Activated T-cell treated with anti-CD3 and anti-CD28 coated beads, Interleukin-2, amount 50 U/mL, for 48 hours (primary cell): ENCODE measurements at places on chromosomes 7 and 10.

GRCh38 chr7:39923091-39923490, 27.0 kb upstream of the CDK13 start:
- no peak for DNase-seq

GRCh38 chr10:79472951-79473350, 27.5 kb upstream of the ZCCHC24 start:
- no peak for DNase-seq

- DNase-seq, result no peak
Measured at GRCh38 chr10:63666836-63667383, 145.7 kb downstream of the REEP3 start.

DNA sequence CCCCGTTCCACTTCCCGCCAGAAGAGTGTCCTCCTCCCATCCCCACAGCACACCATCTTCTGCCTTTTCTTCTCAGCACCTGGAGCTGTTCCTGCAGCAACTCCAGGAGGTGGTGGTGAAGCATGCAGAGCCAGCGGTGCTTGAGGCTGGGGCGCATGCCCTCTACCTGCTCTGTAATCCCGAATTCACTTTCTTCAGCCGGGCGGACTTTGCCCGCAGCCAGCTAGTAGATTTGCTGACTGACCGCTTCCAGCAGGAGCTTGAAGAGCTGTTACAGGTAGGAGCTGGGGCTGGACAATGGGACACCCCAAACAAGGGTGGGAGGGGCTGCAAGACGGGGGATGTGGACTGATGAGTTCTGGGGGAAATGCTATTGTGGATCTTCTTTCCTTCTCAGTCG, 19.1 kb upstream of the PVRIG start:
- DNase-seq, result no peak

- no peak for DNase-seq
Measured at GRCh38 chr10:58486821-58487220, 25.9 kb upstream of the BICC1 start.

GRCh38 chr10:129744134-129745111, 219.7 kb downstream of the EBF3 start:
- DNase-seq, result no peak

DNA sequence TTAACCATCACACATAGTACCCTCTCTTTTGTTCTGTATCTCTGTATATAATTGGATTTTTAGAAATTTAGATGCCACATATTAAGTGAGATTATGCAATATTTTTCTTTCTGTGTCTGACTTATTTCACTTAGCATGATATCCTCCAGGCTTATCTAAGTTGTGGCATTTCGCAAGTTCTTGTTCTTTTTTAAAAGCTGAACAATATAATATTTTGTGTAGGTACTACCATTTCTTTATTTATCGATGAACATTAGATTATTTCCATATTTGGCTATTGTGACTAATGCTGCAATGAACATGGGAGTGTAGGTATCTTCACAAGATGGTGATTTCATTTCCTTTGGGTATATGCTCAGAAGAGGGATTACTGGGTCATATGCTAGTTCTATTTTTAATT, 295.0 kb downstream of the SUGCT start:
- no peak for DNase-seq

GRCh38 chr7:135467207-135467711, 42.6 kb downstream of the CNOT4 start:
- DNase-seq, result no peak

DNA sequence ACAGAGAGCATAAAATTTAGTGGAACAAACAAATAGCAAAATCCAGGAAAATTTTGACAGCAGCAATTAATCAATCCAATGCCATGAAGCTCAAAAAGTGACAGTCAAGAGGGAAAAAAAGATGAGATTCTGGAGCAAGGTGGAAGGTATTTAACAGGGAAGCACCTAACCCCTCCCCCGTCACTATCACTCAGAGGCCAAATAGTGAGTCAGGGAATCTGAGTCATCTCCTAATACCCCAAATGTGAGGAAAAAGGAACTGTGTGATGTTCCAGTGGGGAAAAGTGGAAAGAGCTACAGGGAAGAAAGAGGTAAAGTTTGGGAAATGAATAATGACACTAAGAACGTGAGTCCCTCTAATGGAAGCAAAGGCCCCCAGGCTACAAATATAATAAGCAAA, 113.2 kb upstream of the PHF14 start:
- DNase-seq, result no peak

GRCh38 chr7:78465894-78466293, 667.3 kb downstream of the PHTF2 start:
- DNase-seq, result no peak

- DNase-seq, result no peak
Measured at GRCh38 chr7:77680266-77680665, 16.0 kb upstream of the RSBN1L start.

- no peak for DNase-seq
Measured at GRCh38 chr10:21159669-21160068, 262.6 kb upstream of the NEBL start.

DNA sequence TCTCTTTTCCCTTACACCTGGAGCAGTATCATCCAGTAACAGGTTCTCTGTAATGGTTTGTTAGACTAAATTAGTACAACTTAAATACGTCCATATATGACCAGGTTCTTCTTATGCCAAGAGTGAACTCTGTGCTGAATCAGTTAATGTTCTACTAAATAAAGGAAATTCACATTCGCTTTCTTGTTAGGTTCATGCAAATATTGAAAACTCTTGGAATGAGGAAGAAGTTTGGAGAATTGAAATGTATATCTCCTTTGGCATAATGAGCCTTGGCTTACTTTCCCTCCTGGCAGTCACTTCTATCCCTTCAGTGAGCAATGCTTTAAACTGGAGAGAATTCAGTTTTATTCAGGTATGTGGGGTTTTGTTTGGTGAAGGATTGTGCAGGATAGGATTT, 15.3 kb upstream of the CFAP69 start:
- no peak for DNase-seq

DNA sequence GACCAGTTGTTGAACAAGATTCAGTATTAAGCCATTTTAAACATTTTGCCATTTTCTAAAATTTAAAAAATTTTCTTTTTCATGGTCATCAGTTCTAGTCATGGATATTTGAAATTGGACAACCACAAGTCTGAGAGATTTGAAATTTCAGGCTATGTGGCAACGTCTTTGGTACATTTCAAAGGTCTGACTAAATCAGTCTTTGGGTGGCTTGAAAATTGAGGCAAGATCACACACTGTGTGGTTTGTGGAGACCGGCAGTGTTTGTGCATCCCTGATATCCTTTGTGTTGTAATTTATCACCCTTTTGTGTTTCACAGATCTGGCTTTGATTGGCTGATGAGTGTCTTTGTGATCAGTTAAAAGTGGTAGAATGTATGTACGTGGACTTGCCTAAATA, 35.7 kb downstream of the CCAR1 start:
- DNase-seq, result no peak

GRCh38 chr7:48154792-48155413, 16.4 kb upstream of the ABCA13 start:
- peak; percentile 38 for DNase-seq

GRCh38 chr10:61971003-61971325, 69.5 kb downstream of the ARID5B start:
- no peak for DNase-seq

DNA sequence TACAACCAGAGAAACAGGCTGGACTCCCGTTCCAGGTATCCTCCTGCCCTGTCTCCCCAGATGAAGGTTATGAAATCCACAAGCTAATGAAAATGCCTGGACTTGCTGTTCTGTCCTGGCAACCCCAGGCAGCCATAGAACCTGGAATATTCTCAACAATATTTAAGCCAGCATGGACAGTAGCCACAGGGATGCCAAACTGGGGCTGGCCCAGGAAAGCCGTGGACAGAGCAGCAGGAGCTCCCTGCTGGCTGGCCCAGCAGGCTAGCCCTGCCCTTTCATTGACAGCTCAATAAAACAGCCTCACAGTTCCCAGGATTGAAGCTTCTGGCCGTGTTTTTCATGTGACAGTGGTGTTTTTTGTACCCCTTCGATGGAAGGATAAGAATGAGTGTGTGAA, 230.6 kb downstream of the BMPER start:
- no peak for DNase-seq

DNA sequence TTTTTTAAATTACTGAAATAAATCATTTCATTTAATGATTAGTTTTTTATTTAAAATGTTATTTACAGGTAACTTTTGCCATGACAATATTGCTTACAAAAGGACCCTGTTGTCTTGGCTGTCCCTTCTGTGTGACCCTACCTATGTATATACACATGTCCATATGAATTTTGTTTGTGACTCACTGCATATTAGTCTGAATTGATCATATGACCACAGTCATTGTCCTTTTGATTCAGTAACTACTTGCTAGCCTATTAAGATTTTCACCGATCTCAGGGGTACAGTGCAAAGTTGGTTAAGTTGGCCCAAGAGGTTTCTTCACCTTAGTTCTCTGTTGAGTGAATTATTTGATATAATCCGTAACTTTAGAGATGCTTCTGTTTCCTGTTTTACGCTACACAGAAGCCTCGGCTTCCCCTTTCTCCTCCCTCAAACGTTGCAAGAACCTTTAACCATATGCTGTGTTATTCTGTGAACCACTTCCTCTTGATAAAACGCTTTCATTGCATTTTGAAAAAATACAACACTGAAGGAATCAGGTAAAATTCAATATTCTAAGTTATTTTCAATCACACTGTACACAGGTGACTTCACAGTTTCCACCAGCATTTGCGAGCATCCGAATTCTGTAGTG, 43.9 kb downstream of the APBB1IP start:
- no peak for DNase-seq

GRCh38 chr10:72308320-72308987, 34.7 kb downstream of the DDIT4 start:
- DNase-seq, result peak; percentile 60

DNA sequence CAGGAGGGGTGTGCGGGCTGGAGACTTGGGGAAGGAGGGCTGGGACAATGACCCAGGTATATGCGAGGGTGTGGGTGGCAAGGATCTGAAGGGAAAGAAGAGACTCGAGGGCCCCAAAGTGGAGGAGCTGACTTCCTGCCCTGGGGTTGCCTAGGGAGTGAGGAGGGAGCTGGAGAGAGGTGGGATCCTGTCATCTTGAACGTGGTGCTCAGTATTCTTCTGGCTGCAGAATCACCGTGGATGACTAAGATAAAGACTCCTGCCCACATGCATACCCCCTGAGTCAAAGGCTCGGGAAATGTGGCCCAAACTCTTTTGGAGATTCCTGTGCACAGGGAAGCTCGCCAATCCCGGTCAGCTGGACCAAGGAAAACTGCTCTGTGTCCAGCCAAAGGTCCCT, 31.2 kb downstream of the COL17A1 start:
- DNase-seq, result no peak

DNA sequence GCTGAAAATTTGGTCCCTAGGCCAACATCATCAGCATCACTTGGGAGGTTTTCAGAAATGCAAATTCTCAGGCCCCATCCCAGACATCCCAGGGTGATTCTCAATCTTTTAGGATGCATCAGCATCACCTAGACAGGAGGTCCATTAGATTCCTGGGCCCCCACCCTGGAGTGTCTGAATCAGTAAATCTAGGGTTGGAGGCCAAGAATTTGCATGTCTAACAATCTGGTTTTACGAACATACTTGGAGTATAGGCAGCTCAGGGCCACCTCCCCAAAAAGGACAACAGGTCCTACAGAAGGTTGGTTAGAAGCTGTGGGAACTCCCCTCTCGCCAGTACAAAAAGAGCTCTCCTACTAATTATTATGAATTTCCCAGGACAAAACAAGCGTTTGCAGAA, 15.5 kb downstream of the ZC3HAV1 start:
- DNase-seq, result no peak

GRCh38 chr10:13184730-13185514, 23.6 kb downstream of the MCM10 start:
- no peak for DNase-seq

DNA sequence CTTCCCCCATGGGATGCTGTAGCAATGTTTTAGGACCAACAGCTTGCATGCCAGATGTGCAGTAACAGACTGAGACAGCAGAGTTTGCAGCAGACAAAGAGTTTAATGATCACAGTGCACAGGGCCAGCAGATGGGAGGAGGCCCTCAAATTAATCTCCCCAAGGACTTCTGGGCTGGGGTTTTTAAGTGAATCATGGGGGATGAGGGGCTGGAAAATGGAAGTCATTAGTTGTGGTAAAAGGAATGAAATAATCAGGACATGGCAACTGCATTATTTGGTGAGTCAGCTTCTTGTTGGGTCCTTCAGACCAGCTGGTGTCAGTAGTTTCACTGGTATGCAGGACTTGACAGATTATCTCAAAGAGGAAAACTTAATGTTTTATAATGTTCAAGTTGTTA, 12.6 kb upstream of the NRBF2 start:
- DNase-seq, result no peak

- no peak for DNase-seq
Measured at GRCh38 chr10:101567165-101568006, 20.7 kb downstream of the POLL start.

DNA sequence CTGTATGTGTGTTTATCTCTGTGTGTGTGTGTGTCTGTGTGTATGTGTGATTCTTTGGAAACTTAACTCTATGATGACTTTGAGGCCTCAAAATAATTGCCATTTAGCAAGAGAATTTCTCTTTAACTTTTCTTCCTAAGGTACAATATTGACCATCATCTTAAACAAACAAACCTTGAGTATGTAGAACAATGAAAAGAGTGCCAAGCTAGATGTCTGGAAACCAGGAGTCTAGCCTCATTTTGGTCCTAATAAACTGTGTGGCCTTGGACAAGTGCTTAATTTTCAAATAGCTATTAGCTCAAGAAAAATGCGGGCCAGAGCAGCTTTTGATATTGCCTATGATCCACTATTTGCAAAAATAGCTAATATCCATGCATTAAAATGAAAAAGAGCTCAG, 119.3 kb downstream of the RNLS start:
- no peak for DNase-seq

DNA sequence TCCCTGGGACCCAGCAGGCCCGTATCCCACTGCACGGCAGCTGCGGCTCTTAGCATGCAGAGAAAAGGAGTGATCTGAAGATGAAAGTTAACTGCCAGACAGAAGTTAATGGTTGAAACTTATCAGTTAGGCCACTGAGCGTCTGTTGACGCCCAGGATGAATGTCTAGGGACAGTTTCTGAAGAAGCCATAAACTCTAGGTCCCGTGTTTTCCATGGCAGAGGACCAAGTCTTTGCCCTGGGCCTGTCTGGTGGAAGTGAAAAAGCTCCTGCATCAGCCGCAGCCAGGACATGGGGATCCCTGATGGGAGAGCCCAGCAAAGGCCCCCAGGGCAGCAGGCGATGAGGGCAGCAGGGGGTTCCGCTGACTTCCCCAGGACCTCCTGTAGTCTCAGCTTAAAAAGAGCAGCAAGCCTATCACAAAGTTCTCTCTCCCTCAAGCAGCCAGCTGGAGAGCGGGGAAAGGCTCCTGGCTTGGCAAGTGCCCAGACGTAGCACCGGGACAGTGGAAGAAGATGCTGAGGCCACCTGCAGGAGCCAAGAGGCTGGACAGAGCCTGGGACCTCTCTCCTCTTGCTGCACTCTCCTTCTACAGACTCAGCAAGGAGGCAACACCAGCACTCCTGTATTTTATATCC, 79.6 kb downstream of the TNS3 start:
- DNase-seq, result no peak
